Thymus (tissue), 14 donors: ENCODE measurements at places on chromosomes 2 and 18.

GRCh38 chr2:54573537-54573919, 117.4 kb downstream of the SPTBN1 start:
- no peak for DNase-seq

DNA sequence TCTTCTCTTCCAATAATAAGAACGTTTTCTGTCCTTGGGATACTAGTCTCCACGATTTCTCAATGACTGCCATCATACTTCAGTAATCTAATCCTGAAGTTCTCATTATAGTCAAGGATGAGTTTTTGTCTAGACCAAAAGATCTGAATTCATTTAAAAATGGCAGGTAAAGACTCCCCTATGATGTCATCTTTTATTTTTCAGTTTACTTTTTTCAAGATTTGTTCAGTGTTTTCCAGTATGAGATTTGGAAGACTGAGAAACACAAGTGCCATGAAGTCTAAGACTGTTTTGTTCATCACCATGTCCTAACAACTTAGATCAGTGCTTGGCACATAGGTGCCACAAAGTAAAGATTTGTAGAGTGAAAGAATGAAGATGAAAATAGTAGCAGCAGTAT, 35.8 kb upstream of the PPP4R3B start:
- no peak for DNase-seq

DNA sequence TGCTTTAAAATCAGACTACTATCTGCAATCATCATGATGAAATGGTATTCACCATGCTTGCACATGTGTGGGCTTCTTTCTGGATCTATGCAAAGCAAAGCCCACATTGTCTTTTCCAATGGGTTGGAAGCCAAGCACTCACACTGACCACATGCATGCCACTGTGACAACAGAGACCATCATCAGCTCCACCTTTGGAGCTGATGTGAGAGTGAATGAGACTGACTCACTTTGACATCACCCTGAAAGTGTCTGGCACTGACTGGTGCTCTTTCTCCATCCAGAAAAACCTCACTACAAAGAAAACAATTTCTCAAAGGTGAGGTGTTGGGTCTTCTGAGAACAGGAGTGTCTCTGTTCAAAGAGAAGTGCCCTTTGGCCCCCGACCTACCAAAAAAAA, 4.7 kb downstream of the MYO5B start:
- DNase-seq: no peak

GRCh38 chr2:118830881-118831280, 16.6 kb downstream of the EN1 start:
- DNase-seq: no peak

DNA sequence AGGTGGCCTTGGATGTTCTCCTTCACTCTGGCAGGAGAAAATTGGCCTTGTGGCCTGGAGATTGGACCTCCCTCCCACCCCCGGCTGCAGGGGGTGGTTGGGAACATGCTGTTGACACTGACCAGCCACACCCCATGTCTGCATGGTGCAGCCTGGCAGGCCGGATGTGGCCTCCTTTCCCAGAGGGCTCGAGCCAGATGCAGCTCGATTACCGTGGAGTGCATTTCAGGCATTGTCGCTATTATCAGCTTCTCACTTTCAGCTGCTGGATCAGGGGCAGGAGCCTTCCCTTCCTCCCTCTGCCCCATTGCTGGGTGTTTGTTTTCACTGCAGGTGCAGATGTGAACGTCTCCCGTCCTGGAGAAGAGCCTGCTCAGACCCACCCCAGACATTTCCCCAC, 211.0 kb upstream of the SIX2 start:
- no peak for DNase-seq

DNA sequence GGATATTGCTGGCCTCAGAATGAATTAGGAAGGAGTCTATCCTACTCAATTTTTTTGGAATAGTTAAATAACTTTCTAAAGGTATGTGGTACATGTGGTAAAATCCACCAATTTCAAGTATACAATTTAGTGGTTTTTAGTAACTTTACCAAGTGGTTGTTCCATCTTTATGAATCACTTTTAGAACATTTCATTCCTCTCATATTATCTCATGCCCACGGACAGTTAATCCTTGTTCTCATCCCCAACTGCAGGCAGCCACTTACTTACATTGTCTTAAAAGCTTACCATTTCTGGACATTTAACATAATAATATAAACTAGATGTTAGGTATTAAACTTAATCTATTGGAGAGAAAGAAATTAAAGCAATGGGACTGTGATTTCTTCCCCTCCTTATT, 146.3 kb upstream of the ZC3H15 start:
- DNase-seq: no peak

GRCh38 chr2:46010925-46011490, 286.2 kb upstream of the EPAS1 start:
- DNase-seq: no peak

GRCh38 chr18:41338341-41338740, 616.7 kb upstream of the PIK3C3 start:
- no peak for DNase-seq

DNA sequence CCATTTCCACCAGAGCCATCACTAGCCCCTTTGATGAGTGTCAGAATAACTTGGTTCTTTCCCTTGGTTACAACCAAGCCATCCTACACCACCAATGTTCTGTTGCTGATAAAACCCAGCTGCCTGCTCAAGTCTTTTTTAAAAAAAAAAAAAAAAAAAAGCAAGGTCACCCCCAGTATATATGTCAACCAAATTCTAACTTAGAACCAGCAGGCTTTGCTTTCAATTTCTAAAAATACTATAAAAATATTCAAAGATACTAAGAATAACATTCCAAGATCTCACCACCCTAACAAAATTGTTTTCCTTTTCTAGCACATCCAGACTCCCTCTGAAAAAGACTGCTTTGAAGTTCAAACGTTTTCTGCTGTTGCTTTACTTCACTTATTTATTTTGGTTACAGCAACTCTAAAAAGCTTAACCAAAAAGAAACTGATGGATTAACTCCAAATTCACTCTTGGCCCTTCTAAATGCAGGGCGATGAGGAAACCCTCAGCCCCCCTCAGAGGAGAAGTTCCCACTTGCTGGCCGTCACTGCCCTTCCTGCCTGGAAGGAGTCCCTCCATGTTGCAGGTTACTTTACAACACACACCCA, 10.9 kb downstream of the UXS1 start:
- no peak for DNase-seq

- no peak for DNase-seq
Measured at GRCh38 chr18:14075196-14075595, 57.0 kb downstream of the ZNF519 start.

GRCh38 chr2:126981476-126981875, 82.8 kb downstream of the TEX51 start:
- DNase-seq: no peak

DNA sequence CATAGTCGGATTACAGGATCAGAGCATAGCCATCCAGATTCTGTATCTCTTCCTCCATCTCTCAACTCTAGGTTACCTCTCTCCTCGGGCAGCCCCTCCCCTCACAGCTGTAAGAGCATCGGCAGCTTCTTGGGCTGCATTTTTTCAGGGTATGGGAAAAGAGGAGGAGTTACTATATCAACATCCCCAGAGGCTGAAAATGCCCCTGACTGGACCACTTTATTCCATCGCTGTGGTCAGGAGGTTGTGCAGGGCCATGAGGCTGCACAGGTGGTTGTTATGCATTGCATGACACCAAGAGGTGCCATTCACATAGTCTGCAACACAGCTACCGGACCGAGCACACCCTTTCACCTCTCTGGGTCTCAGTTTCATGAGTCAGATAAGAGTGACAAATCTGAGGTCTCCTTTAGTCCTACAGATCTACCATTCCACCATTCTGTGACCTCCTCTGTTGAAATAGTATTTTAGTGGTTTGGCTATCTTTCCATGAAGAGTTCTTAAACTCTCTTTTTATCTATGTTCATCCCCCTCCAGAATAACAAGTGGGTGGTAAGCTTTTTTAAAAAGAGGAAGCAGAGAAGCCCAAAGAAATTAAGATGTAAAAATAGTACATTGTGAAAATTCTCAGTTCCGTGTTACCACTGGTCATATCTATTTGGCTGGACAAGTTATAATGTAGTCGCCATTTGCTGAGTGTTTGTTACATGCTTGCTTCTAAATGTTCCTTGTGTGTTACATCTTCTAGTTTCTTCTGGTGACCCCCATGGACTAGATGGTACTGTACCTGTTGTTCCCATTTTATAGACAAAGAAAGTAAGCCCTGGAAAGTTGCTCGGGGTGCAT, 56.6 kb upstream of the SLC1A4 start:
- no peak for DNase-seq

- DNase-seq: no peak
Measured at GRCh38 chr2:120624061-120624737, 111.5 kb upstream of the GLI2 start.

- peak; percentile 25 for DNase-seq
Measured at GRCh38 chr18:10558243-10558966, 32.6 kb downstream of the NAPG start.

DNA sequence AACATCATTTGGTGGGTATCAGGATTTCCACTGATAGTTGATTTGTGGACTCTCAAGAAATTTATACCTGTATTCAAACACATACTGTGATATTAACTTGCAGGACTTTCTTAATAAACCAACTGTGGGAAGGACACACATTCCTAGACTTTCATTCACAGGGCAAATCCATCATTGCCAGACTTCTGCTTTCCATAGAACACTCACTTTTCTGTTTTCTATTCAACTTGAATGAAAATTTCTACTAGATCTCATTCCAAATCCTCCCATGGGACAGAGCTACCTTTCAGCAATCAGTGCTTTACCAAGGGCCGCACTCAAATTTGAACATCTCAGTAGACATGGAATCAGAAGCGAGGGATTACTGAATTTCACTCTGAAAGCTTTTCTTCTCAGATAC, 612.5 kb downstream of the IRS1 start:
- DNase-seq: no peak

DNA sequence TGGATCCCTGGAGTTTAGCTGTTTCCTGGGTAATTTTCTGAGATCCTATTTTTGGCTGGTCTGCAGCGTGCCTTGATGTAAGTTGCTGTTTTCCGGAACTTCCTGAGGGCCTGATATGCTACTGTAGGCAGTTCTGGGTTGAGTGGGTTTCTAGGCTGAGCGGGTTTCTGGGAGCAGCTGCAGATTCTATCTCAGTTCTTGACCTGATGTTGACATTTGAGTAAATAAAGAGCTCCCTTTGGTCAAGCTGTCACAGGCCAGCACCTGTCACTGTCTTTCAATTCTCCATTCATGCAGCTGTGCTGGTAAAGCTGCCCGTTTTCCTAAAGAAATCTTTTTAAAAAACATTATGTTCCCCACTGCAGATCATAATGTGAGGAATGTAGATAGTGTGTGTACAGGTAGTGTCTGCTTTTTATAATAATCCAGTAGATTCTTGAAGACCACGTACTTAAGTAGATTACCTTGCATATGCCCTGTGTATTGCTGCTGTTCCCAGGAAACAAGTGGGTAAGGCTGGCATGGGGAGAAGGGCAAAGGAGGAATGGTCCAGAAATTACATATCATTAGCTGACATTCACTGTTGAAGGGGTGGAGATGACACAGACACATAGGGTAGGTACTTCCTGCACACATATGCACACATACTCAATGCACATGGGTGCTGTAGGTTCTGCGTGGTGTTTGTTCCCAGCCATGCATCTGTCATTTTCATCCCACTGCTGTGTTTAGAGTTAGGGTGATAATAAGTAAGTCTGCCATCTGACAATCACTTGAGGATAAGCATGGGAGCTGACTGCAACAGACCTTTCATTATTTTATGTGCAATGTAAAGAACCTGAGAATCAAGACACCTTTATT, 25.9 kb downstream of the CD28 start:
- no peak for DNase-seq

DNA sequence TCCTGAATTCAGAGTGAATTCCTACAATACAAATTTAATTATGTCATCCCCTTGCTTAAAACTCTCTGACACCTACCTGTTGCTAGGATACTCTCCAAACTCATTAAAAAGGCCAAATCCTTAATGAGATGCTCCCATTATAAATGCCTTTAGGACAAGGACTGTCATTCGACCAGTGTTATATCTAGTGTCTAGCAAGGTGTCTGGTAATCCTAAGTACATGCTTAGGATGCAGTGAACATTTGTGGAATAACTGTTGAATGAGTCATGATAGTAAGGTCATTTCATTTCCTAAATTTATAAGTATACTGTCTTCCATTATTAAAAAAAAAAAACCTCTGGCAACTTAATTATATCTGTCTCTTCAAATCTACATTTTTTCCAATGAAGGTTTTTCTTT, 588.9 kb upstream of the NRXN1 start:
- DNase-seq: no peak

- no peak for DNase-seq
Measured at GRCh38 chr2:28818053-28818452, 7.4 kb downstream of the SPDYA start.

GRCh38 chr18:75124551-75124950, 84.4 kb downstream of the PTGR3 start:
- no peak for DNase-seq

DNA sequence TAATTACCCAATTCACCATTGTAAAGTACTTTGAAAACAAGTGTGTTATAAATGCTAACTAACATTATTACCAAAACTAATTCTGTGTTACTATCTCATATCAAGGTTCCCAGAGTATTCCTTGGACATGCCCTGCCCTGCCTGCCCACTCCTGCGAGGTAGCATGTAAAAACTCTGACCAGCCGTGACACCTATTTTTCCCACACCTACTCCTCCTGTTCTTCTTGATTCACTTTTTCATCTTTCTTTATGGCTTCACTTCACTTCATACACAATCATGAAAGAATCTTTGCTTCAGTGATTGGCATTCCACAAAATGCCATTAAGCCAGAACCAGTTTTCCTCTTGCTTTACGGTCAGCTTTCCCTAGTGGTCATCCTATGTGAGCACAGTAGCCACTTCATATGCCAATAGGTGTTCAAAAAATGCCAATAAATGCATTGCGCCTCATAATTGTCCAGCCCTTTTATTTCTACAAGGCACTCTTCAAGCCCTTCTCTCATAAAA, 42.6 kb upstream of the SETBP1 start:
- no peak for DNase-seq

DNA sequence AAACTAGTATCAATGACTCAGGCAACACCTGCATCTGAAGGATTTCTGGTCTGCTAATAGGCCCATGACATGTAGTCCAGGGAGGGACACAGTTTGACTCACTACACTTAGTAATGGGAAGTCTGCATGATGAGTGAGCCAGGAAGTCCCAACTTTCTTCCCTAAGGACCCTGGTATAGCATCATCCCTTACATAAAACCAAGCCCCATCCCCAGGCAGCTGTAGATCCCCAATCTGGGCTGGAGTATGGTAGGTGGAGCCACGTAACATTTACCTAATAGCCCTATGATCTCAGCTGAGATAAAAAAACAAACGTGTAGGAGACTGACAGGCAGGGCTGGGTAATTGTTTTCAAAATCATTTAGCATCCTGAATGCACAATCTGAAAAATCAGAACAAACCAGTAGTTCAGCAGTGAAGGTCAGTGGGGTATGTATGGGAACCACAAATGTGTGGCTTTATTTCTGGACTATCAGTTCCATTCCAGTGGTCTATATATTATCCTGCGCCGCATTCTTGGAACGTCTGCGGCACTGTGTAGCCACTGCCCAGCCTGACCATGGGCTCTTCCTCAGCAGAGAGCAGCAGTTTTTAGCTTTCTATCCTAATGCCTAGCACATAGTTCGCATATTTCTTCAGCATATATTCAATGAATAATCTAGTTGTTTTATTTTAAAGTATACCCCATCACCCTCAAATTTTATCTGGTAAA, 33.5 kb downstream of the EPB41L3 start:
- DNase-seq: no peak
